ENCODE measurements at places on chromosomes 7 and 10.
A peak's percentile ranks its signal among the peaks of the same experiment; 100 is the strongest.

- H3K27me3 ChIP-seq: no peaks in the 10 kb centered on the region
- H3K4me3 ChIP-seq: no peak overlapping the region
- no peak for DNase-seq
- no peaks in the 10 kb centered on the region for H3K36me3 ChIP-seq
- H3K4me1 ChIP-seq: peaks cover 14% of the 10 kb centered on the region
- no peak overlapping the region for H3K27ac ChIP-seq
Observed at GRCh38 chr10:121611393-121612159, 13.3 kb upstream of the FGFR2 start.

- H3K27ac ChIP-seq: no peak overlapping the region
- no peaks in the 10 kb centered on the region for H3K36me3 ChIP-seq
- no peak for DNase-seq
- H3K27me3 ChIP-seq: no peaks in the 10 kb centered on the region
Observed at GRCh38 chr10:130929422-130930325, 381.8 kb downstream of the TCERG1L start.

DNA sequence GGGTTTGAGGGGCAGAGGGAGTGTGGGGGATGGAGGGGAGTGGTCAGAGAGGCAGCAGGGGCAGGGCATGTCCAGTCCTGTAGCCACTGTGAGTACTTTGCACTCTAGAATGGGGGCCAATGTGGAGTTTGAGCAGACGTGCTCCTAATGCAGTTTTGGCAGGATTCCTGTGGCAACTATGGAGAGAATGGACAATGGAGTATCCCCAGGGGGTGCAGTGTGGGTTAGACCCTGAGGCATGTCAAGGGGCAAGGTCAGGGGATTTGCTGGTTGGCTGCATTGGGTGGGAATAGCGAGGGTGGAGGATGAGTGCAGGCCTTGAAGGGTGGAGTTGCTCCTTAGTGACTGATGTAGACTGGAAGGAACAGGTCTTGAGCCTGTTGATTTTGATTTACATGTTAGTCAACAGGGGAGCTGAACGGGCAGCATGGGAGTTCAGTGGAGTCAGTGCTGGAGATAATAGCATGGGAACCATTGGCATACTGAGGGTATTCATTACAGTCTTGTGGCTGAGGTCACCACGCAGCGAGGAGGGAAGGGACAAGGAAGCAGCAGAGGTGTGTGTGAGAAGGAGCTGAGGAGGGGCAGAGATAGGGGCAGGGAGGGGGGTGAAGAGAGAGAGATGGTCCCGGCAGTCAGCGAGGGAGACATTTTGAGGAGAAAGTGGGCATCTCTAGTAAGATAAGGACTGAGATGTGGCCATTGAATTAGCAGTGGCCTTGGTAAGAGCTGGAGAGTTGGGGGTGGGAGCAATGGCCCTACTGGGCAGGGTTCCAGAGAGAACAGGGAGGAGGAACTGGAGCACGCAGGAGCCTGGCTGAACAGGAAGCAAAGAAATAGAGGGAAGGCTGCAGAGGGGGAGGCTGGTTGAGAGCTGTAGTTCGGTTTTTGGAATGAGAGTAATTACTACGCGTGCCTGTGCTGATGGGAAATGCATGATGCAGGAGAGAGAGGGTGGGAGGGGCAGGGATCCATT lies 112.7 kb downstream of the CCNY start:
- no peak overlapping the region for H3K27ac ChIP-seq
- no peaks in the 10 kb centered on the region for H3K36me3 ChIP-seq
- no peaks in the 10 kb centered on the region for H3K27me3 ChIP-seq

DNA sequence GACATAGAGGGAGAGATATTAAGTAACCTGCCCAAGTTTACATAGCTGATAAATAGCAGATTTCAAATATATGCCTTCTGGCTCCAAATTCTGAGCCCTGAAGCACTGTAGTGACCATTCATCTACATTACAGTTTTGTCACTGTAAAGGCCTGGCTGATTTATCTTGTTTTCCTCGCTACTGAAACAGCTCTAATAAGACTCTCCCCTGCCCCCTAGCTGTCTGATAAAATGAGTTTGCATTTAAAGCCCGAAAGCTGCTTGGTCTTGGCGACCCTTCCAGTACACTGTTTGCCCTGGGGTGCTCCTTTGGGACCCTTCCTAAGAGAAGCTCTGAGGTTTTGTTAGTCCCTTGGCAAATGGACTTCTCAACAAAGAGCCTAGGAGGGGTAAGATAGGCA lies 59.7 kb upstream of the RAB11FIP2 start:
- no peak overlapping the region for H3K27ac ChIP-seq
- no peaks in the 10 kb centered on the region for H3K36me3 ChIP-seq
- DNase-seq: peak; percentile 45
- H3K27me3 ChIP-seq: no peaks in the 10 kb centered on the region
- H3K4me1 ChIP-seq: no peaks in the 10 kb centered on the region

DNA sequence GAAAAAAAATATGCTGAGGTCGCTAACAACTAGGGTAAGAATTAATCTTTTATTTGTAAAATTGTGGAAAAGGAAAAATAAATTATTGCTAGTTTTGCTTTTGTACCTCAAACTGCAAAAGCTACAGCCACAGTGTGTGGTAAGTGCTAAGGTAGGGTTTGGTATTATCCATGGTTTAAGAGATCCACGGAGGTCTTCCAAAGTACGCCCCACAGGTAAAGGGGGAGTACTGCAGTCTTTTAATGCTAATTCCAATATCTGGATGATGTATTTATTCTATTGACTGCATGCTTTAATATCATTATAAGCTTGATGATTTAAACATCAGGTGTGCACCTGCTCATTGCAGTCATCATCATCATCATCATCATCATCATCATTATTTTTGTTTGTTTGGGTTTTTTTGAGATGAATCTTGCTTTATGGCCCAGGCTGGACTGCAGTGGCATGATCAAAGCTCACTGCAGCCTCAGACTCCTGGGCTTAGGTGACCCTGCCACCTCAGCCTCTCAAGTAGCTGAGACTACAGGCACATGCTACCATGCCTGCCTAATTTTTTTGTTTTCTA lies 38.4 kb upstream of the BMS1 start:
- no peaks in the 10 kb centered on the region for H3K27me3 ChIP-seq
- no peak overlapping the region for H3K4me3 ChIP-seq
- H3K4me1 ChIP-seq: no peaks in the 10 kb centered on the region
- no peaks in the 10 kb centered on the region for H3K36me3 ChIP-seq

DNA sequence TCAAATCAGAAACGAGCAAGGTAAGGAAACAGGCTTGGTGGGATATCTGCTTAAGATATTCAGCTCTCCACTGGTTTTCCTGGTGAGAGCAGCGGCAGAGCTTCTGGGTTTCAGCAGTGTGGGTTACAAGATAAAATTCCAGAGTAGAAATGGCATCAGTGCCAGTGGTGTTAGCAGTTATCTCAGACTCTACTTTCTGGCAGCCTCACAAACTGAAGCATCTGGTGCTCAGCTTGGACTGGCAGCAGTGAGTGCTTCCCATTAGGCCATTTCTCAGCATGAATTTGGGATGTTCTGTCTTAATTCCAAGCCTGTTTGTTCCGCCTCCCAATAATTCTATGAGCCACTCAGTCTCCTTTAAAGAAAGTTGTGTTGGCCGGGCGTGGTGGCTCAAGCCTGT lies 6.9 kb upstream of the GSTO2 start:
- peaks cover 39% of the 10 kb centered on the region for H3K36me3 ChIP-seq
- H3K27ac ChIP-seq: no peak overlapping the region
- H3K27me3 ChIP-seq: no peaks in the 10 kb centered on the region

GRCh38 chr10:104128214-104128613 lies 6.2 kb downstream of the SFR1 start:
- H3K27ac ChIP-seq: no peak overlapping the region
- H3K36me3 ChIP-seq: no peaks in the 10 kb centered on the region
- H3K4me1 ChIP-seq: peaks cover 2% of the 10 kb centered on the region
- no peaks in the 10 kb centered on the region for H3K27me3 ChIP-seq
- H3K4me3 ChIP-seq: no peak overlapping the region

DNA sequence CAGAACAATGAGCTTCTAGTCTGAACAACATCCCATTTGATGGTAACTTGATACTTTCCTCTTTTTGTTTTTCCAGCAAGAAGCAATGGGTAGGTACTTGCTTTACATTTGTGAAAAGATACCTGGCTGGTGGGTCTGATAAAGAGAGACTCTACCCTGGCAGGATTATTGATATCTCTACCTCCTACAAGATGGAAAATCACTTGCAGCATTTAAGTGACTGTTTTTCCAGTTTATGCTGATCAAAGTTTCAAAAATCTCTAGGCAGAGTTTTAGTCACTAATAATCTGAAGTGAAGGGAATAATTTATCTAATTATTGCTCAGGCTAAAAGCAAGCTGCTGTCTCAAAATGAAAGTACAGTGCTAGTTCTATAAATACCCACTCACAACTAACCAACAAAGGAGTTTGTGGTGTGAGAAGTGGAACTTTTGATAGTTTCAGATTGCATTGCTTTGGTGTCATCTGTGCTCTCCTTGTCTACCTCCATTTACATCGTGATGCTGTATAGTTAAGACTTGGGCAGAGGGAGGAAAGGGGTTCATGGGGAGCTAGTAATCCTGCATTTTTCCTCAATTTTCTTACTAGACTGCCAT lies 86.0 kb upstream of the ANKRD1 start:
- no peaks in the 10 kb centered on the region for H3K4me1 ChIP-seq
- H3K27ac ChIP-seq: no peak overlapping the region
- H3K27me3 ChIP-seq: no peaks in the 10 kb centered on the region
- no peak overlapping the region for H3K4me3 ChIP-seq
- no peaks in the 10 kb centered on the region for H3K36me3 ChIP-seq

DNA sequence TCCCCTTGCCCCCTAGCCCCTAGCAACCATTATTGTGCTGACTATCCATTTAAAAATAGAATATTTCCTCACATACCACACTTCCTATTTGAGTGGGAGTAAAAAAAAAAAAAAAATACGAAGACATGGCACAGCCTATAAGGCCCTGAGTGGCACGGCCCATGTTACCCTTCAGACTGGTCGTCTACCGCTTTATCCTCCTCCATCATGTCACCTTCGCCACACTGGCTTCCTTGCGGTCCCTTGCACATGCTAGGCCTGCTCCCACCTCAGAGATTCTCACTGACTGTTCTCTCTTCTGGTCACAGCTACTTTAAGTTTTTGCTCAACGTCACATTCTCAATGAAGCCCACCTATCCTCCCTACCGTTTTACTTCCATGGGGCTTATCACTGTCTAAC lies 130.3 kb downstream of the ATE1 start:
- H3K27me3 ChIP-seq: no peaks in the 10 kb centered on the region
- no peak overlapping the region for H3K4me3 ChIP-seq
- H3K4me1 ChIP-seq: no peaks in the 10 kb centered on the region
- DNase-seq: no peak
- no peak overlapping the region for H3K27ac ChIP-seq

GRCh38 chr10:31464552-31464951 lies 145.5 kb downstream of the ZEB1 start:
- H3K27ac ChIP-seq: no peak overlapping the region
- no peak for DNase-seq
